Dorsolateral prefrontal cortex (tissue), 122 donors: ENCODE measurements at places on chromosomes 7 and 10.

DNA sequence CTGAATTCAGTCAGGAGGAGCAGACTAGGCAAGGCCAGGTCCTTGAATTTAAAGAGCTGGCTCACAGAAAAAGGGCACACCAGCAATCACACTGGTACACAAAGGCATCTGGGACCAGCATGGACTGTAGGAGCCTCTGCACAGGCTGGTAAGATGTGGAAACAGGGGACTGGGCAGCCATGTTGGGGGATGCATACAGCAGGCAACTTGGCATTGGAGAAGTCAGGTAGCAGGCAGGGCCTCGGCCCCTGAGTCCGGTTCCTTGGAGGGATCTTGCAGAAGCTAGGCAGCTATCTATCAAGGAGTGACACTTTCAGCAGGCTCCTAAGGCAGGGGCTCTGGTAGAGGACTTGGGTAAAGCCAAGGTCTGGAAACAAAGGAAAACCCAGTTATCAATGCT is 376.3 kb upstream of the BMPER start:
- no peak for DNase-seq

DNA sequence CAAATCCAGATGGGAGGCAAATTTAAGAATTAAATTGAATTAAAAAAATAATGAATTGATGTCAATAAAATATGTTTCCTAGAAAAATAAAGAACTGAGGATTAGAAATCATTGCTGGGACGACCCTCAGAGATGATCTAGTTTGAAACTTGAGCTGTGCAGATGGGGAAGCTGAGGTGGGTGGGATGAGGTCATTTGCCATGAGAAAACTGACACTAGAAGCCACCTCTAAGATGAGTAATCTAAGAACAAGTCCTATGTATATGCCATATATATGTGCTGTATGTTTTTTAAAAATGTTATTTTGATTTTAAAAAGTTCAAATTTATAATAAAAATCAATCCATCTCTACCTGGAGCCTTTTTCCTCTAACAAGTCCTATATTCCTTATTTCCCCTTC is 135.7 kb downstream of the RSU1 start:
- DNase-seq: no peak

DNA sequence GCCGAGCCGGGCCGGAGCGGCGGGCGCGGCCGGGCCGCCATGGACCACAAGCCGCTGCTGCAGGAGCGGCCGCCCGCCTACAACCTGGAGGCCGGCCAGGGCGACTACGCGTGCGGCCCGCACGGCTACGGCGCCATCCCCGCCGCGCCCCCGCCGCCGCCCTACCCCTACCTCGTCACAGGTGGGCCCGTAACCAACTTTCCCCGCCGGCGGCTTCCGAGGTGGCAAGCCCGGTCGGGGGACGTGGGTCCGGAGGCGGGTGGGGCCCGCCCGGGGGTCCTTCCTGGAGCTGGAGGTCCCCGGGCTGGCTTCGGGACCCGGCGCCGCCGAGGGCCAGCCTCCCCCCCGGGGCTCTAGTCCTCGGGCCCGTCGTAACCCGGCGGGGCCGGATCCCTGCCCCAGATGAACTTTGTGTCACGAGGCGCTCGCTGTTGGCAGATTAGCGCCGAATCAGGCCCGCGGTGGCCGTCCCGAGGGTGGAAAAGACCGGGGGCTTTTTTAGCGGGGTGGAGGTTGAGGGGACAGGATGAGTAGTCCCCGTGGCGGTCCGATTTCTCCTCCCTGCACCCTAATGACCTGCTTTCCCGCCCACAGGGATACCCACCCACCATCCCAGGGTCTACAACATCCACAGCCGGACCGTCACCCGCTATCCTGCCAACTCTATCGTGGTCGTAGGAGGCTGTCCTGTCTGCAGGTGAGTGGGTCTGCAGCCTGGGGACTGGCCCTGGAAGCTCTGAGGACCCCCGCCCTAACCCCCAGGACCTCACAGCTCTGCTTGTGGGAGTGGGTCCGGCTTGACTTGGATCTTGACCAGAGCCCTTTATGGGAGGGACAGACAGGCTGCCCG is 496 bp downstream of the BRI3 start:
- no peak for DNase-seq

DNA sequence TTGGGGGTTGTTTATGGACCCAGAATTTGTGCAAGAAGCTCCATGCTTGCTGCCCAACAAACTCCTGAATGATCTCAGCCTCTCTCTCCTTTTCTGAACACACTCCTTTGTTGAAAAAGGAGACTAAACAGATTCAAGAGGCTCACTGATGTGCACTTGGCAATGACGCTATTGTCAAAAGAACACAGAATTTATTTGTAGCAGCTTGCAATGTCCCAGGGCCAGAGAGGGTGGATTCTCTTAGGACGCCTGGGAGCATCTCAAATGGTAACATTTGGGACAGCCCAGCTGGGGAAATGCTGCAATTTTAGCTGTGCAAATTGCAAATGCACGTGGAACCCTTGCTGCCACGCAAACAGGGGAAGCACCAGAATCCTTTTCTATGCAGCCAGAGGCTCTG is 79.9 kb downstream of the GPR26 start:
- DNase-seq: no peak

DNA sequence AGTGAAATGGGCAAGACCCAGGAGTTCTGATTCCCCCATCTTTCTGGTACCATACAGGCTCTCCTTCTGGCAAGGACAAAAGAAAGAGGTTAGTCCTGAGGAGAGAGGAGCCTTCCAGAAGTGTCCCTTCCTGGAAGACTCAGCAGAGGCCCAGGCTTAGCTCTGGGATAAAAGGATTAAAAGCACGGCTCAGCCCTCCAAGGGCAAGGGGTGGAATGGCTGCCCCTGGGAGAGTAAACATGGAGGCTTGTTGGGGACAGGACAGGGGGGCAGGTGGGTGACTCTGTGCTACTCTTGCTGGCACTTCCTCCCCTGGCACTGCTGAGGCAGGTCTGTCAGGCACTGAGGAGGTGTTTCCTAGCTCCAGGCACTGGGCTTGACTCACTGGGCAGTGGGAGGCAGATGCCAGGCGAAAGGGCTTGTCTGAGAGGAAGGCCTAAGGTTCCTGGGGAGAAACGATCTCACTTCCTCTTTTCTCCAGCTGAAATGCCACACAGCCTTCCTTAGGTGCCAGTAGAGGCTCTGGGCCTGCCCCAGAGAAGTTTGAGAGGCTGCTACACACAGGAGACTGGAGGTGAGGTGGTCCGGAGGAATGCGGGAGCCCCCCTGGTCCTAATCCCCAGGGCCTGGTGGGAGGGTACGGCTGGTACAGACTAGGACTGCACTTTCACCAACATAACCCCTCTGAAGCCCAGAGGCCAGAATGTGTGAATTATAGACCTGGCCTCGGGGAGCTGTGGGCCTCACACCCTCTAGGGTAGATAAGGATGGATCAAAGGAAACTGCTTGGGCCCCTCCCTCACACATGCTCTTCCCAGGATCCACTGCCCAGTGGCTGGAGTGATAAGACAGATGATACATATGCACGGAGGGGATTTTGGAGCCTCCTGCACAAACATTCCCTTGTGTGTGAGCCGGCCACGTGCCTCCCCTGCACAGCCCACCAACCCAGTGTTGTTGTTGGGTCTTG is 63.2 kb upstream of the PODXL start:
- no peak for DNase-seq

GRCh38 chr7:139775829-139776266 is 1.9 kb downstream of the HIPK2 start:
- DNase-seq: no peak

DNA sequence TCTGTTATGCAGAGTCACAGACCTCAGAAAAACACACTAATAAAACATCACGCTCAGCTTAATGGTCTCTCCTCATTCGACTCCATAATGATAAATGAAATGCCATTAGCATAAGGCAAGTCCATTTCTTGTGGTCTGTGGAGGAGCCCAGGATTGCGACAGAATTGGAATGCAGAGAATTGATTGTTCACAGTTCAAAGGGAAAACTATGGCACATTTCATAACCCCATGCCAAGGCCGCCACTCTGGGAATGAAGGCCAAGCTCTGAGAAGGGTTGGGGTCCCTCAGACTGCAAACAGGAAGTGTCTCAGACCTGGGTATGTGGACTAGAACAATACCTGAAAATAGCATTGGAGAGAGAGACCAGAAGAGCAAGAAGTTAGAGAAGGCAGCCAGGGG is 398.9 kb downstream of the ADRA2A start:
- no peak for DNase-seq

DNA sequence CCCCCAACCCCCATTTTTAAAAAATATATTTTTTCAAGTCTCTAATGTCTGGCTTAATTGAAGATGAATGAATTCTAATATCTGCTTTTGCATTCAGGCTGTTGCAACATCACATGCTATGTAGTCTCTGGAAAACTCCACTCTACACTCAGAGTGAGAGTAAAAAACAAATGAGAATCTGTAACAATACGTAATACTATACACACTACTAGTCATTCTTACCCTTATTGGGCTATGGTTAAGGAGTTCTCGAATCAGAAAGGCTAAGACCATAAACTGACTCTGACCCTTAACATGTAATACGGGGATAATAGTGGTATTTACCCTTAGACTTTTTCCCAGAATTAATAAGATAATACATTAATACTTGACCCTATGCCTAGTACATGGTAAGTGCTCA is 42.9 kb upstream of the TMEM168 start:
- no peak for DNase-seq

GRCh38 chr10:103740611-103741010 is 114.8 kb downstream of the SH3PXD2A start:
- no peak for DNase-seq

DNA sequence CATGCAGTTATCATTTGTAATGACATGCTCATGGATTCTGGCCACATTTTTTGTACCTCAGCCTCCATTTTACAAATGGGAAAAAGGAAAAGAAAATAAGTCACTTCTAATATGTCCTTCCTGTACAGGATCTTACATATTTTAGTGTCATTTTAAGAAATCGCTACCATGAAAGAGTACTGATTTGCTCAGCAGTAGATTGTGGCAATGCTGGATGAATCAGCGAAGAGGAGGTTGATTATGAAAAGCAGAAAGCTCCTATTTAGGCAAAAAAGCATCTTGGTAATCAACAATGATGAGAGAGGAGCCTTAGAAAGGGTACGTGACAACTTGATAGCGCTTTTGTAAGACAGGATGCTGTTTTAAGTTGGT is 522.9 kb downstream of the PARD3 start:
- no peak for DNase-seq

DNA sequence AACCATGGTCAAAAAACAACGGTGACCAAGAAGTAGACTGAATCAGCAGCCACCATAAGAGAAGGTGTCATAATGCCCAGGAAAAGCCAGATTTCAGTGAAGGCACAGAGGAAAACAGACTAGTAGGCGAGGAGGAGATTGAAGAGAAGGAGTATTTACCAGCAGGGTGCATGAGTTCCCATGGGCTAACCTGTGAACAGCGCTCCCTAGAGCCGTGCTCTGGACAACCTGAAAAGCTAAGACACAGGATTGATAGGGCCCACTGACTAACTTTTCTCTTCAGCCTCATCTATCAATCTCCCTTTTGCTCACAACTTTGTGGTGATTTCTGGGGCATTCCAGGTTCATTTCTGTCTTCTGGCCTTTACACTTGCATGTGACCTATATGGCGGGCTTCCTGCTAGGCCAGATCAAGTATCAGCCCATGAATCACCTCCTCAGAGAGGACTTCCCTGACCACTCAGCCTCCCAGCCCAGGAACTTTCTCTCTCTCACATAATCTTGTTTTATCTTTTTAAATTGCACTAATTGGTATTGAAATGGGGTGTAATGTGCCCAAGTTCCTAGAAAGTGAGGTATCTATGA is 12.8 kb downstream of the ANKRD22 start:
- no peak for DNase-seq

DNA sequence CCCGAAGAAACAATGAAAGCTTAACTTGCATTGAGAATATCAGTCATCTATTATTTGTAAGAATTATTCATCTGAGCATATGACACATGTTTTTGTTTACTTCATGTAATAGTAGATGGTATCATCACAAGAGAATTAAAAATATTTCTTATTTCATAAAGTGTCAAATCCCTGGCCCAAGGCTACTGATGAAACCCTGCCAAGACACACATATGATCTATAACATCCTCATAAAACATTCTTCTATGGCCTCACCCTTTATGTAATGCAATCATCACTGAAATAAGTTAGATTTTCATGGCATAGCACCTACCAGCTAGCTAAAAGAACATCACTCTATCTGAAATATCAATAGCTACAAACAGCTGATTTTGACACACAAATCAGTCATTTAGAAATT is 385.6 kb upstream of the PHF14 start:
- no peak for DNase-seq

DNA sequence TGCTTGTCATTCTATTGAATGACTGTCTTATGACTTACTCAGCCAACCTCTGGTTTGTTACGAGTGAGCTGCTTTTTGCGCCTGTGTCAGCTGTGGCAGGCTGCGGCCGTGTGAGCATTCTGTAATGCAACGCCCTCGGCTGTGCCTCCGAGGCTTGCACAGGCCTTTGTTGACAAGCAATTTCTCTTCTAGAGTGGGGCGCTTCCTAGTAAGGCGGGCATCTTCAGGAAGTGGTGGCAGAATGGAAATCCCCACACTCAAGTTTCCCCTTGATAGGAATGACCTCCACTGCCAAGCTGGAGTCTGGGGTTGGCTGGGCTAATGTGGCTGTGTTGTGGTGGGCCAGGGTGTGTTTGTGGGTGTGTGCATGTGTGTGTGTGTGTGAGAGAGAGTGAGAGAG is 20.2 kb upstream of the TMEM178B start:
- no peak for DNase-seq

DNA sequence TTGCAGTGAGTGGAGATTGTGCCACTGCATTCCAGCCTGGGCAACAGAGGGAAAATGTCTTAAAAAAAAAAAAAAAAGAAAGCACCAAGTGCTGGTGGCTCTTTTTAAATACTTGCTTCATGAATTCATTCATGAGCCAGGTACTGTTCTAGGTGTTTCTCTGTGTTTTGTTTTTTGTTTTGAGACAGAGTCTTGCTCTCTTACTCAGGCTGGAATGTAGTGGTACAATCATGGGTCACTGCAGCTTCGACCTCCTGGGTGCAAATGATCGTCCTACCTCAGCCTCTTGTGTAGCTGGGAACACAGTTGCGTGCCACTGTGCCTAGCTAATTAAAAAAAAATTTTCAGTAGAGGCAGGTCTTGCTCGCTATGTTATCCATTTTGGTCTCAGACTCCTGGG is 5.3 kb downstream of the STOX1 start:
- no peak for DNase-seq
